ENCODE measurements at places on chromosomes 4 and X.

GRCh38 chr4:113537203-113537602 is 224.3 kb downstream of the CAMK2D start:
- DNase-seq = no peak

DNA sequence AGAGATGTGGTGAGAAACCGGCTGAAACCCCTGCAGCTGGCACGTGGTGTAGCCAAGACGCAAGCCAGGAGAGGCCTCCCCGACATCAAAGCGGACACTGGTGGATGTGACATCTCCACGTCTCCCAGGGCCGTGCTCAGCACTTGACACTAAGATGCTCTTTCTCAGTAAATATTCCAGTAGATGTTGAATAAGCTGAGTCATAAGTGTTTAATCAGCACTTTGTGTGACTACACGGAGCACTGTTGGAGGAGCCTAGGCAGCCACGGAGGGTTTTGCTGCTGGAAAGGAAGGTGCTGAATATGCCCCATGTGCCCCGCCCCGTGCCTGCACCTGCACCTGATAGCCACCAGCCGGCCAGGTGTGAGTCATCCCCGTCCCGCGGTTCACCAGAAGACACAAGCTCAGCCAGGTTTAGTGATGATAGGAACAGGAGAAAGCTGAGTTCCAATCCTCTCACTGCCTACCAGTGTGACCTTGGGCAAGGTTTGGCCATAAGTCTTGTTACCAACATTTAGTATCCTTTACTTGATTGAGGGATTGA is 29.0 kb upstream of the C4orf50 start:
- DNase-seq = no peak

DNA sequence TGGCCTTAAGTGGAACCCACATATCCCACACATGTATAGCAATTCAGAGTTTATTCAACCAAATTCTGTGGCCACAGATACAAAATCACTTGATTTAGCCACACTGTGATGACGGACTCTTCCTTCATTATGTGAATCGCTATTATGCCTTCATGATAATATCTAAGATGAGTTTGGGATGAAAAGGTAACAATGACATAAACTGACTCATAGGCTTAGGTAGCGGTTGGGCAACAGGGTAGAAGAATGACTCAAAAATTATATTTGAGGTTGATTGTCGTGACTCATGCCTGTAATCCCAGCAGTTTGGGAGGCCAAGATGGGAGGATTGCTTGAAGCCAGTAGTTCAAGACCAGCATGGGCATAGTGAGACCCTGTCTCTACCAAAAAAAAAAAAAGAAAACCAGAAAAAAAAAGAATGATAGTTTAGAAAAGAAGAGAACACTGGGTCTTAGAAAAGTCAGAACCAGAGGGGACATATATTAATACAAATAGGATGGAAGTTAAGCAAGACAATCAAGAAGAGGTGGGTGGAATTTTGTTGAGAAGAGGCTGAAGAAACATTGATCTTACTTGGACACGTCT is 70.4 kb upstream of the USP9X start:
- no peak for DNase-seq

DNA sequence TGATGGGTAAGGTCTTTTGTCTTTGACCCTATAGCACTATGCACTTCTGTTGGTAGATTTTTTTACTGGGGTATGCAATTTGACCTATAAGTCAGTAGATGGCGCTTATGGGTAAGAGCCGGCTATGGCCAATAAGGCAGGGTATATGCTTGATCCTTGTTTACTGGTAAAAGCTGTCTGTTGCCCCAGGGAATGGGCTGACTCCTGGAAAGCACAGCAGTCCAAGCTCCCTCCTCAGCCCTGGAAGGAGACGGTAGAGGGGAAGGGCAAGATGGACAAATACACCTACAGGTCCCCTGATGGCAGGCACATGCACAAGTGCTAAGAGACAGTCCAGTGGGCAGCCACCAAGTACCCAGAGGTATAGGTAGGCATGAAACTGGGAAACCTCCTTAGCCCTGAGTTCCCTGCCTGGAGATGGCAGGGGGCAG is 63.7 kb downstream of the ADAMTS3 start:
- no peak for DNase-seq

GRCh38 chrX:27548624-27549023 is 41.5 kb upstream of the DCAF8L2 start:
- DNase-seq = no peak

DNA sequence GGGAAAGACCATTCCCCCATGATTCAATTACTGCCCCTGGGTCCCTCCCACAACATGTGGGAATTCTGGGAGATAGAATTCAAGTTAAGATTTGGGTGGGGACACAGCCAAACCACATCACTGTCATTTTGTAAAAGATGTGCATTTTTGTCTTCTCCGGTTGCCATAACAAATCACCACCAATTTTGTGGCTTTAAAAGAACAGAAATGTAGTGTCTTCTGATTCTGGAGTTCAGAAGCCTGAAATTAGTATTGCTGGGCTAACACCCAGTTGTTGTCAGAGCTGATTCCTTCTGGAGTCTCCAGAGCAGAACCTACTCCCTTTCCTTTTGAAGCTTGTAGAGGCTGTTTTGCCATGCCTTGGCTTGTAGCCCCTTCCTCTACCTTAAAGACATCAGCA is 54.1 kb upstream of the DHRSX start:
- no peak for DNase-seq

GRCh38 chr4:15233264-15233597 is 194.6 kb upstream of the C1QTNF7 start:
- peak; percentile 93 for DNase-seq
